Motor neuron (in vitro differentiated cells): ENCODE measurements at places on chromosomes 7 and 10.
A peak's percentile ranks its signal among the peaks of the same experiment; 100 is the strongest.

- no peak for ATAC-seq
Measured at GRCh38 chr10:73406846-73407245, 7.0 kb downstream of the ANXA7 start.

DNA sequence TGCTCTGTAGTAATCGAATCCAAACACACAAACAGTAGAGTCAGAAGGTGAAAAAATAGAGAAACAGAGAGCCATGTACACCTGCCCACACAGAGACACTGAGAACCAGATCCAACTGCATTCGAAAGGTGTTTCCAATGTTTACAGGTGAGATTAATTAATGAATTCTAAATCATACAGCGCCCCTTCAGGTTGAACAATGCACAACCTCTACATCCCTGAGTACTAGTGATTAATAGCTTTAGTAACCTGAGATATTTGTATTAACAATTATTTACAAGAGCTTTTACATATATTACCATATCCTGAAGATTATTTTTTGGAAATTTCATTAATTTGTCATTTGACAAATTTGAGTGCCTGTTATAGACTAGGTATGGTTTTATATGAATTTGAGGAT is 7.6 kb upstream of the MRC1 start:
- no peak for ATAC-seq

- no peak for ATAC-seq
Measured at GRCh38 chr10:124039483-124040013, 53.9 kb downstream of the CHST15 start.

DNA sequence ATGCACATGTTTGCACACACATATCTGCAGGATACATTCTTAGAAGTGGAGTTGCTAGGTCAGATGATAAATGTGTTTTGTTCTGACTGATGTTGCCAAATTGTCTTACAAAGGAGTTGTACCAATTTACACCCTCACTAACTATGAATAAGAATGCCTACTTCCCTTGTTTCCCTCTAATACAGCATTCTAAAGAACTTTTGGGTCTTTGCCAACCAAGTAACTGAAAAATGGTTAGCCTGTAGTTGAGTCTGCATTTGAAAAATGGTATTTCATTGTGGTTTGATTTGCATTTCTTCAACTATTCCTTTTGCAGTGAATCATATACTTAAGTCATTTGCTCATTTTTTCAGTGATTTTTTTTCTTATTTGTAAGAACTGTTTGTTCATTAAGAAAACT is 48.4 kb downstream of the TMEM26 start:
- ATAC-seq = no peak

DNA sequence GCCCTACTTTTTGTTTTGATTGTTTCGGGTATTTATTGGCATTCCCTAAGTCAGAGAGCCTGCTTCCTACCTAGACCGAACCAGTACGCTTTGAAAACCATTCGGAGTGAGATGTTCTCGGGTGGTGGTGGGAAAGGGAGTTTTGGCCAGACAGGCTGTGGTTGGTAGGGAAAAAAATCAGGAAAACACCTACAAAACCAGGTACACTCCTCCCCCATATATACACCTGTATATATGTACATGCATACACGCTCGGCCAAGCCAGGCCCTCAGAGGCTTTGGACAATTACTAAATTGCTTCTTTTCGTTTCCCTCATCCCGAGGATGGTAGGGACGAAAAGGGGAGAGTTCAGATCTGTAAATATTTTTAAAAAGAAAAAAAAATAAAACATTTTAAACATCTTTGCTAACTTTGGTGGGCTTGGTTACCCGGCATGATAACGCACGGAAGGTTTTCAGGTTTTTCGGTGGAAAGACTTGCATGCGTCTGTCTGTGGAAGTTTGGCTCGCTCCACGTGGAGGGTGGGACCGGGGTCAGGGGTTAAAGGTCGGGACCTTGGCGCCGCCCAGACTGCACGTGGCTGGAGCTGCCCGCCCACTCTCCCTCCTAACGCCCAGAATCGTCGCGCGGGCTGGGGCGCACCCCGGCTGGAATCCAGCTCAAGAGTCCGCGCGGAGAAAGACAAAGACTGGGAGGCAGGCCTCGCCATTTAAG is 2.5 kb downstream of the HMX2 start:
- no peak for ATAC-seq

DNA sequence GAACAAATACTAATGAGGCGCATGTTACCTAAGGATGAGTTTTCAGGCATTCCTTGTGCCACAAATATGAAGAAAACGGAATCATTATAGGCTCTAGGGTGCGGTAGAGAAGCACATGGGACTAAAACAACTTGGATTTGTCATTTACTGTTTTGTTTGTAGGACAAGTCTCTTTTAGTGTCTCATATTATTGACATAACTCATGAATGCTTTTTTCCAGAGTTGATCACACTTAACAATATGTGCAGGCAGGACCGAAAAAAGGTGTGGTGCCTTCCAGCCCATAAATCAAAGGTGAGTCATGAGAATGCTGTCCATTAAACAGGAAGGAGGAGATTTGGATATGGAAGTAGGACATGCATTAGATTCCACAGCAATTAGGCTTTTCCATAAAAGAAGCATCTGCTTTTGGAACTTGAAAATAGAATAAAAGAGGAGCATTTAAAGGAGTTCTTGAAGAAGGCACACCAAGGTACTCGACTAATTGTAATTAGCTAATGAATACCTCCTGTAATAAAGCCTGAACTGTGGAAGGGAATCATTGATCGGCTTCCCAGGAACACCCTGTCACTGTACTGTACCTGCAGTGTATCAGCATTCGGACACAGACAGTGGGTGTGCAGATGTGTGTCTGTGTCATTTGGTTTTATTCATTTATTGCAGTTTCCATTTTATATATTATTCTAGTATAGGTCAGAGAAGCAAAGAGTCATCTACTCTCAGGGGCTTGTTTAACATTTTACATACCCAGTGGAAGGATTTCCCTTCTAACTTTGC is 119.7 kb upstream of the KLF14 start:
- no peak for ATAC-seq

GRCh38 chr10:70510904-70511303 is 32.3 kb downstream of the PALD1 start:
- no peak for ATAC-seq

DNA sequence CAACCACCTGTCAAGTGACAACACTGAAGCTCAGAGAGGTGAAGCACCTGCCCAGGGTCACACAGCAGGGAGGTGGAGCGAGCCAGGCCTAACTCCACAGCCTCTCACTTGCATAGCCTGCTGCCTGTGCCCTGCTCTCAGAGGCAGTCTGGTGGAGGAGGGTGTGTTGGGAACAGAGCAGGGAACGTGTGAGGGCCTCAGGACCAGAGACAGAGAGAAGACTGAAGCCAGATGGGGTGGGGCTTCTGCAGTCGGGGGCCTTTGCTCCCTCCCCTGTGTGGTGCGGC is 114.0 kb downstream of the PTPN20 start:
- no peak for ATAC-seq

DNA sequence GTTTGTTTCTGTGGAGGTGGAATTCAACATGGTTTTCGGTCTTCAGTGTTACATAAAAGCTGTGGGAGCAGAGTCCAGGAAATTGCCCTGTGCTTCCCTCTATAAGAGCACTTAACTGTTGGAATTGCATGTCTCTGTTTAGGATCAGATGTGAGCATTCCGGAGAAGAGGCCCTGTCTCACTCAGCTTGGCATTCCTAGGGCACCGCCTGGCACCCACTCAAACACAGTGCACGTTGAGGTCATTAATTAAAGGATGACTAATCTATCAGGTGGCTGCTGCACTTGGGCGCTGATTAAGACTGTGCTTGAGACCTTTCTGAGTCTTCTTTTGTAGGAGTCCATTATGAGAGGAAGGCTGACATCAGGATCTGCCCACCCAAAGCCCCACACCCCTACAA is 82.8 kb upstream of the VIPR2 start:
- ATAC-seq = no peak

DNA sequence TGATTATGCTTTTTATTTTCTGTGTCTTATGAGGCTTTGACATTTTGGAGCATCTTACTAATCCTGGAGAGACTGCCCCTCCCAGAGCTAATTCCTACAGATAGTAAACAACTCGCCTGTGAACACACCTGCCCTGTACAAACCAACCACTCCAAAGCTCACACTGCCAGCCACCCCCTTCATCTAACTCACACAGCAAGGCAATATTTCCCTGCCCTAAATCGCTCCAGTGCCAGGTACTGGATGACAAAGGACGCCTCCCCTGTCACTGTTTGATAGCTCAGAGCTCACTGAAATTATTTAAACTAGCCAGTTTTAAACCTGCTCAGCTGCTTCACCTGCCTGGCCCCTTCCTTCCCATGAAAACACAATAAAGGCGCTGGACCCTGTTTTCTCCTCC is 535.1 kb upstream of the CELF2 start:
- ATAC-seq = no peak

GRCh38 chr10:76178532-76179292 is 747.3 kb downstream of the LRMDA start:
- ATAC-seq = no peak

GRCh38 chr10:119542988-119543813 is 682 bp upstream of the RGS10 start:
- peak; percentile 80 for ATAC-seq

DNA sequence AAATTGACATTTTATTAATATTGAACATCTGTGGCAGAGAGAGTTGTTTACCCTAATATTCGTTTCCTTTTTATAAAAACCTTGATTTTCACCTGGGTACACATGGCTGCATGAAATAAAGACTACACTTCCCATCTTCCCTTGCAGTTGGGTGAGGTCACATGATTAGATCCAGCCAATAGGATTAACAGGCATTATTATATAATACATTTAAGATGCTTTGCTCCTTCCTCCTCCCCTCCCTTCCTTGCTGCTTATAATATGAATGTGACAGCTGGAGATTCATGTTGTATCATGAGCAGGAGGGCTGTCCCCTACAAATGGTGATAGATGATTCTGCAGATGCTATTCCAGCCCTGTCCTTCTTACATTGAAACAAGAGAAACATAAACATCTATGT is 146.6 kb downstream of the SH2D4B start:
- peak; percentile 76 for ATAC-seq

DNA sequence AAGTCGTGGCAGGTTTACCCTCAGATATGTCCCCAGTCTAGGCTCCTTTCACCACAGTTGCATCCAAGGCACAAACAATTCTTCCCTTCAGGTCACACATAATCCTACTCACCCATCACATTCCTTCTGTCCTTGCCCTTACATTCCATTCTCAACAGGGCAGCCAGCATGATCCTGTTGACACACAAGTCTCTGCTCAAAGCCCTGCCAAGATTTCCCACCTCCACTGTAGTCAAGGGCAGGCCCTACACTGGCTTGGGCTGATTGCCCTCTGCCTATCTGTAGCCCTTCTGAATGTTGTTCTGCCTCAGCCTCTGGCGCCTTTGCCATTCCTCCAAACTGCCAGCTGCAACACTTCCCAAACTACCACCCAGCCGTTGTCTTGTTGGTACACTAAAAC is 187.9 kb upstream of the AKR1E2 start:
- ATAC-seq = no peak

GRCh38 chr10:26706206-26706605 is 8.7 kb downstream of the PDSS1 start:
- ATAC-seq = no peak

GRCh38 chr7:116280803-116281202 is 70.5 kb downstream of the TES start:
- no peak for ATAC-seq

DNA sequence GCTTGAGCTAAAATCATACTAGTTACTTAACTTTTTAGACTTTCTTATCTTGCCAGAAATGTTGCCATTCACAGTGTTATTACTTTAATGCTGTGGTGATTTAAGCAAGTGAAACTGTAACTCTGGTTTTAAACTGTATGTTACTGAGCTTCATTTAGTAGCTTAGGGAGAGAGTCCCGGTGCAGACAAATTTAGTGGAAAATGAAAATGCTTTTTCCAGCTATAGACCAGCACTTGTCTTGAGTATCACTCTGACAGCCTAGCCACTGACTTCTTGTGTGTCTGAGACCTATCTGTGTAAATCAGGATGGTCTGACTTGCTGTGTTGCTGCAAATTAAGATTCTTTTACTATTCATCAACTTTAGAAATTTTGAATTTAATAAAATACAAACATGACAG is 200.8 kb downstream of the CACNB2 start:
- ATAC-seq = peak; percentile 59

- ATAC-seq = peak; percentile 97
Measured at GRCh38 chr7:69399401-69399800, 198.9 kb upstream of the AUTS2 start.

GRCh38 chr7:99456288-99456687 is 9.7 kb downstream of the ATP5MF start:
- no peak for ATAC-seq

DNA sequence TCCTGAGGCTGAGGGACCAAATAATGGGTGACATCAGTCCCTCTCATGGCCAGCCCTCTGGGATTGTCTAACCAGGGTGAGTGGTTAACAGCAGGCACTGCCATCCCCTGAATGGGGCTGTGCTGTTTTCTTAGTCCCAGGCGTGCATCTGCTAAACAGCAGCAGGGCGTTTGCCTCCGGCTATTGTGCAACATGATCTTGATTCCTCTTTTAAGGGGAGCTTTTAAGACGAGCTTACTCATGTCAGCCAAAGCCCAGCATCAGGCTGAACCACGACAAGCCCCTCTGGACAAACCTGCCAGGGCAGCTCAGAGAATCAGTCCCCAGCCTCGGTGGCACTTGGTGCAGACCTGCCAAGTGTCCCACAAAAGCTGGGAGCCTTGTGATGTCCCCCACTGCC is 16.2 kb upstream of the IGFBP3 start:
- ATAC-seq = no peak

GRCh38 chr7:115328018-115328417 is 406.1 kb downstream of the MDFIC start:
- ATAC-seq = no peak
